ENCODE measurements at places on chromosomes 1 and 21.
A peak's percentile ranks its signal among the peaks of the same experiment; 100 is the strongest.

DNA sequence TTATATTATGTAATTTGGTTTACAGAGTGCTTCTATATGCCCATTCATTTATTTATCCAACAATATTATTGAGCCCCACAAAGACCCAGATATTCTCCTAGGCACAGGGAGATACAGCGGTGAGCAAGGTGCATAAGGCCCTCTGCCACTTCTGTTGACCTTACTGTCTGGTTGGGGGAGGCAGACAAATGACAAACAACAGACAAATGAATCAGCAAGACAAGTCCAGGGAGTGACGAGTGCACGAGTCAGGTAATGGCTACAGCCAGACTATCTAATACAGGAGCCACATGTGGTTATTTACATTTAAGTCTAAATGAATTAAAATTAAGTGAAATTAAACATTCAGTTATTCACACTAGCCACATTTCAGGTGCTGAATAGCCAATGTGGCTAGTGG, 22.0 kb upstream of the BCAR3 start:
- no peak for DNase-seq

GRCh38 chr1:159132271-159132881, 39.0 kb upstream of the CADM3 start:
- peak; percentile 63 for DNase-seq

DNA sequence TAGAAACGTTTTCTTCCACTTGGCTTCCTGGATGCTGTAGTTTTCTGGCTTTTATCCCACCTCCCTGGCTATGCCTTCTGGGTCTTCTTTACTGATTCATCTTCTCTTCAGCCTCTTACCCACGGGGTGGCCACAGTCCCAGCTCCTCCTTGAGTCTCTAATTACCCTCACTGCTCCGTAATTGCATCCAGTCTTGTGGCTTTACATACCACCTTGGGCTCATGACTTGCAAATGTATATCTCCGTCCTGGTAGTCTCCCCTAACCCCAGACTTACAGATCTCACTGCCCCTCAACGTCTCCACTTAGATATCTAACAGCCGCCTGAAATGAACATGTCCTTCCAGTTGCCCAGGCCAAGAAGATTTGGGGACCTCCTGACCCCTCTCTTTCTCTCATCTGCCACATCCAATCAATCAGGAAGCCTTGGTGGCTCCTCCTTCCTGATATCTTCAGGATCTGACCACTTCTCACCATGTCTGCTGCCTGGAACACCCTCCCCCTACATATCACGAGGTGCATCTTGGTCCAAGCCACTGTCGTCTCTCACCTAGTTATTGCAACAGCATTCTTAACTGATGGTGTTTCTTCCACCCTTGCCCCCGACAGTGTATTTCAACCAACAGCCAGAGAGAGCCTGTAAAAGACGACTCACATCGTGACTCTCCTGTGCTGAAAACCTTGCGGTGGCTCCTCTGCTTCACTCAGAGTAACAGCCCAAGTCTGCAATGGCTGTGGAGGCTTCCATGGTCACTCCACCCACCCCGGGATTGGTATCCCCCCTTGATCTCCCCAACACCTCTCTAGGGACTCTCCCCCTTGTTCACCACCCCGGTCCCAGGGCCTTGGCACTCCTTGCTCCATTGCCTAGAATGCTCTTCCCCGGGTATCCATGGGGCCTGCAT, 219.0 kb upstream of the POU3F1 start:
- DNase-seq, result no peak

- DNase-seq, result no peak
These were observed 8.3 kb upstream of the KCNAB2 start for GRCh38 chr1:6037338-6037762.

DNA sequence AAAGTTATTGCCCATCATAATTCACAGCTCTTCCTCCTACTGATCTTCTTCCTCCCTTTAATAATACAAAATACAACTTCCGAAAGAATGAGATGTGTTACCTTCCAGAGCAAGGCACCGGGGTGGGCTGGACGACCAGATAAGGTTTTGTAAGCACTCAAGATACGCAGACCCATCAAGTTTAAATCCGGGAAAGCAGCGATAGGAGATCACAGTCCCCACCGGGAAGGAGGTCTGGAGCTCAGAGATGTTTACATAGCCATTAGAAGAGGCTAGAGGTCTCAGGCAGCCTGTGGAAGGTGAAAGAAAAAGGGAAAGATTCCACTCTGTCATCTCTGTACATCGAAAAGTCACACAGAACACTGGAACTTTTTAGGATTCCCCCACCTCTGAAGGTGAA, 99.4 kb downstream of the SUSD4 start:
- no peak for DNase-seq

GRCh38 chr1:230148126-230148652, 81.2 kb downstream of the GALNT2 start:
- DNase-seq, result no peak

- DNase-seq, result no peak
These were observed 2.7 kb upstream of the PLEKHO1 start for GRCh38 chr1:150146849-150147542.

Measured in stimulated activated CD4-positive, alpha-beta T cell treated with anti-CD3 and anti-CD28 coated beads, TNF-alpha, amount 100 ng/mL, for 1 hour (primary cell).